Activated gamma-delta T cell (primary cell): ENCODE measurements at places on chromosomes 16 and 17.

GRCh38 chr16:68707340-68708152 lies 29.5 kb upstream of the CDH1 start:
- DNase-seq, result no peak

- no peak for DNase-seq
Observed at GRCh38 chr17:50925296-50925891, 59.2 kb upstream of the TOB1 start.

- no peak for DNase-seq
Observed at GRCh38 chr16:4690946-4691665, 2.3 kb upstream of the NUDT16L1 start.

DNA sequence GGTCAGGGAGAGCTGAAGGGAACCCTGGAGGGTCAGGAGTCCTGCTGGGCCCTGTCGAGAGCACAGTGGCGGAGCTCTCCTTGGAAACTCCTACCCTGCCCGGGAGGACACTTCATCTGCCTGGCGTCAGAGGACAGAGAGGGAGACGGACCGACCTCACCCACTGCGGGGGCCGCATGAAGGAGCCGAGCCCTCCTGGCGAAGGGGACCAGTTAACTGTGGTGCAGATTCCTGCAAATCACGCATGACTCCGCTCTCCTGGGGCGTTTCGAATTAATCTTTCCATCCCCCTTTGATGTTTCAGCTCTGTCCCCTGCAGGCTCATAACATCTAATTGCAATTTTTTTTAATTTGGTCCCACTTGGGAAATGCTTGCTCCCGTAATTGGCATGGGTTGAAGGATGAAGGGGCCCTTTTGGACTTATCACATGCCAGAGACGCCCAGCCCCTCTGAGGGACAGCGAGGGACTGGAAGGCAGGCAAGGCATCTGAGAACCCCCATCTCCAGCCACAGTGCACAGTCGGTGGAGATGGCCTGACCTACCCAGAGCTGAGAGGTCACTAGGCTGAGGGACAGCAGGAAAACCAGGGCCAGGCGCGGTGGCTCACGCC lies 26.5 kb downstream of the RPH3AL start:
- no peak for DNase-seq

GRCh38 chr16:89956505-89957215 lies 8.1 kb downstream of the DEF8 start:
- DNase-seq, result no peak

DNA sequence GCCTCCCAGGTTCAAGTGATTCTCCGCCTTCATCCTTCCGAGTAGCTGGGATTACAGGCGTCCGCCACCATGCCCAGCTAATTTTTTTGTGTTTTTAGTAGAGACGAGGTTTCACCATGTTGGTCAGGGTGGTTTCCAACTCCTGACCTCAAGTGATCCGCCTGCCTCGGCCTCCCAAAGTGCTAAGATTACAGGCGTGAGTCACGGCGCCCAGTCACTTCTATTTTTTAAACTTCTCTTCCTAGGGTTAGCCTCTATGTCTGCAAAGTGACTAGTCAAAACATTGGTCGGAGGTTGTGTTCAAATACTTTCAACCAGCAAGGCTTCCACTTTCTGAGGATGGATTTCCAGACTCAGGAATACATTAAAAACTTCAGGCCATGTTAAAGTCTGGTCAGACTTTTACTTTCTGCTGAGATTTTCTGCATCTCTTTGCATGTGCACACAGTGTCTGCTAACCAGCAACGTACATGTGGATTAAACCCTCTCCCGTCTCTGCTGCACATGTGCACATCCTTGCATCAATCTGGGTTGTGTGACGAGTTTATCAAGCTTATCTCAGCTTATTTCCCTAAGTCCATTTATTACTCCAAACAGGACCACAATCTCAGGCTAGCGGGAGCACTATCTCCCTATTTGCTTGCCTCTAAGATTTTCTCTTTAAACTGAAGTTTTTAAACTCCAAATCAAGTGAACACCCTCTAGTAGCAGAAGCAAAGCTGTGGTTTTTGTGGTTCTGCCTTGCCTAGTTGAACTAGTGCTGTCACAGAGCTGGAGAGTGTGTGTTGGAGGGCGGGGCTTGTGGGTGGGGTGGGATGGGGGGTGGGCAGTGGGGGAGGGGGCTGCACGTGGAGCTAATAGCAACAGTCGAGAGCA lies 525.2 kb upstream of the GOT2 start:
- no peak for DNase-seq

GRCh38 chr17:233473-233941 lies 52.1 kb upstream of the DOC2B start:
- no peak for DNase-seq

- no peak for DNase-seq
Observed at GRCh38 chr17:59277031-59277430, 54.4 kb upstream of the YPEL2 start.

- DNase-seq, result no peak
Observed at GRCh38 chr17:332023-332422, 20.6 kb downstream of the RPH3AL start.
